ENCODE measurements at places on chromosomes 11 and 22.
A peak's percentile ranks its signal among the peaks of the same experiment; 100 is the strongest.

DNA sequence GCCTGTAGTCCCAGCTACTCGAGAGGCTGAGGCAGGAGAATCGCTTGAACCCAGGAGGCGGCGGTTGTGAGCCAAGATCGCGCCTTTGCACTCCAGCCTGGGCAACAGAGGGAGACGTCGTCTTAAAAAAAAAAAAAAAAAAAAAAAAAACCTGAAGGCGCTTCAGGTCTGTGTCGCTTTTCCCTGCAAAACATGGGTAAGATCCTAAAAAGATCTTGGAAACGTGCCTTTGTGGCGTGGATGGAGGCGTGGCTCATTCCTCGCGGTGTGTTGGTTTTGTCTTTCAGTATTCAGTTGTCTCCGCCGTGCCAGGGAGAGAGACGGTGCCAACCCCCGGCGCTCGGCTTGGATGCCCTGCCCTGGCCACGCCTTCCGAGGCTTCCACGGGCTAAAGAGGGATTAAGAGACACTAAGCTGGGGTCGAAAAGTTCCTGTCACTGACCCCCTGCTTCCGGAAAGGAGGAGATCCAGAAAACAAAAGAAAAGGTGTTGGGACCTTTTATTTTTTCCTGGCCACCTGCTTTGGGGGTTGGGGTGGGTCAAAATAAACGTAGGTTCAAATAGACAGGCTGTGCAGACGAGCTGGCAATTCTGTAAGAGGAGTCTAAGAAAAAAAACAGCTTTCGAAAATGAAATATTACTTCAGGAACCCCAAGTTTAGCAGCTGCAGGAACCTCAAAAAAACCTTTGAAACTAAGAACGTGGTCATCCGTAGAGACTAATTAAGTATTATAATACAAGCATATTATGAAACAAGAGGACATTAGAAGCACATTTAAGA, 1.1 kb upstream of the SLC35F2 start:
- DNase-seq: peak; percentile 85

DNA sequence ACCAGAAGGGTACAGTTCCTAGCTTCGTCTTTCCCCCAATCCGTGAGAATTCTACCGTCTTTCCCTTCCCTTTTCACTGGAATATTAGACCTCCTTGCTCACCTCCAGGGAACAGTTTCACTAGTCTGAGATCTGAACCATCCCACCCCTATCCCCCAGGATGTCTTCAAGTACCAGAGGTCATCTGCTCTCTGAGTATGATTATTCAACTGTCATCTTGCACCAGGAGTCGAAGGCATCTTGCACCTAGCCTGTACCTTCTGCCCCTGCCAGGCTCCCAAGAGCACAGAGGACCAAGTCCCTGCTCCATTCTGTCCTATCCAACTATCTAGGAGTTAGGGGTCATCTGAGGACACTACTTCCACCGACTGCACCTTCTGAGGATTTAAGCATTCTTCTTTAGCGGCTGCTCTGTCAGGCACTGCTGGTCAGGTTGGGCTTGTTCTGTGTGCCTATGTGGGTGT, 804 bp downstream of the ACER3 start:
- no peak for DNase-seq

DNA sequence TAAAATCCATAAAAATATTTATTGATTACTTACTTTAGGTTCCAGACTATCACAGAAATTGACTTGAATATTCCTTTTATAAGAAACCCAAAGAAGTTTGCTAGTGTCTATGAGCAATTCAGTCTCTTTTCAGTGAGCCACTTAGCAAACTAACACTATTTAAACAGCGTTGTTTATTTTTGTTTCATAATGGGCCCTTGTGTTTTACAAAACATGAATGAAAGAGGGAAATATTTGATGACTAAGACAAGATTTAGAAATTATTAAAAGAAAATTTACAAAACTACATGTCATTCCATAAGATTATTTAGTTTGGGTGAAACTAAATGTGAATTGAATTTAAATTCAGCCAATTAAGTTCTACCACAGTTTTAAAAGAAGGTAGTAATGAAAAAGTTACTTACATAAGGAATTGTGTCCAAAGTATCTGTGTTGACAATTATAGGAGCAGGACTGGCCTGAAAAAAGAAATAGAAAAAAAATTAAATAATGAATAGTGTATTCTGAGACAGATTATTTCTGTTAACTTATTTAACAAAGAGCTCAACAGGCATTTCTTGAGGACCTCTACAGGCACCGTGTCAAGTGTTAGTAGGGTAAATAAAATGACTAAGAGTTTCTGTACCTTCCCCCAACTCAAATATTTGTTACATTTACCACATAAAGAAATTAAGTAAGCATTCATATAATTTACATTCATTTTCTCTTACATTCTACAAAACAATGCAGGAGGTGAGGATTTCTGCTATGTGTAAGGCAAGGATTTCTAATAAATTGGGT, 964.9 kb upstream of the CCDC90B start:
- no peak for DNase-seq

GRCh38 chr11:117664897-117665296, 132.1 kb downstream of the DSCAML1 start:
- no peak for DNase-seq

GRCh38 chr11:22554221-22554620, 71.4 kb downstream of the FANCF start:
- no peak for DNase-seq

All from NCI-H1417 (cell line).